ENCODE measurements at places on chromosomes 5 and 9. TPM values are rescaled to one million over a fixed set of nuclear protein-coding genes. Genes with fewer than 3 reads are reported as not detected.

The INSYN2B gene
- 2.0 TPM for polyA plus RNA-seq

The GPR150 gene
- polyA plus RNA-seq: not detected

The HSPB3 gene
- not detected for polyA plus RNA-seq

The KYAT1 gene
- 27.9 TPM for polyA plus RNA-seq

GRCh38 chr5:148585988-148586387 is 68.3 kb downstream of the HTR4 start:
- no peak for DNase-seq

GRCh38 chr9:96874947-96875460 is 20.7 kb upstream of the ZNF782 start:
- DNase-seq: no peak

DNA sequence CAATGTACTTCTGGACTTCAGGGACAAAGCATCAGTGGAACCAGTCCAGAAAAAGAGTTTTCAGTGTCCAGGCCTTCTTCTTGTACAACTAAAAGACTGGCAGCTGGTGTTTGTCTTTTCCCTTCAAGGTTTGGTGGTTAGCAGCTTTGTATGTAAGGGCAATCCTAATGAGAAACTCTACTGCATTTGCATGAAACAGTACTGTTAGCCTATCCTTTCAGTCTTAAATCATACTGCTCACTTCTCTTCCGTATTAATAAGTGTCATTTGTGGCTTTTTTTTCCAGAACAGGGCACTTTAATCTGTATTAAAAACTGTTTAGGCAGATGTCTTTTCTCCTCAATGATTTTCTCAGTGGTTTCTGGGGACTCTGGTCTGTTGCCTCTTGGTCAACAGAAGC is 48.9 kb downstream of the FAM174A start:
- DNase-seq: peak; percentile 20

- no peak for DNase-seq
These were observed 44.2 kb downstream of the NACC2 start for GRCh38 chr9:136050701-136051452.

- DNase-seq: no peak
These were observed 36.5 kb upstream of the CD180 start for GRCh38 chr5:67233075-67233474.

Measured in renal cortex interstitium (tissue), 15 donors.